ENCODE measurements at places on chromosomes 6 and 20. TPM values are rescaled to one million over a fixed set of nuclear protein-coding genes. Genes with fewer than 3 reads are reported as not detected.

DNA sequence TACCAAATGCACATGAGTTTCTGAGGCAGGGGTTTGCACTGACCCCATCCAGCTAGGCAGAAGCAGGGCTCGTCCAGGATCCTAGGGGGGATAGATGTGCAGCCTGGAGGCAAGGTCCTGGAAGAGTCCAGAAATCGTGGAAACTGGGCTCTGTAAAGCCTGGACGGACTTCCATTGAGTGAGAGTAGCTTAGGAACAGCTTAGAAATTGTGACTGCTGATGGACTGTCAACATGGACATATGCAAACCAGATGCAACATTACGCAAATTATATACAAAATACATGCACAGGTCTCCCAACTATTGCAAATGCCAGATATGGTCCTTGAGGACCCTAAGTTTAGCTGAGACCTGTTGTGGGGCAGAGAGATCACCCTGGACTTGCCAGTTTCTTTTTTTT is 4.8 kb upstream of the EMILIN3 start:
- DNase-seq, result no peak

DNA sequence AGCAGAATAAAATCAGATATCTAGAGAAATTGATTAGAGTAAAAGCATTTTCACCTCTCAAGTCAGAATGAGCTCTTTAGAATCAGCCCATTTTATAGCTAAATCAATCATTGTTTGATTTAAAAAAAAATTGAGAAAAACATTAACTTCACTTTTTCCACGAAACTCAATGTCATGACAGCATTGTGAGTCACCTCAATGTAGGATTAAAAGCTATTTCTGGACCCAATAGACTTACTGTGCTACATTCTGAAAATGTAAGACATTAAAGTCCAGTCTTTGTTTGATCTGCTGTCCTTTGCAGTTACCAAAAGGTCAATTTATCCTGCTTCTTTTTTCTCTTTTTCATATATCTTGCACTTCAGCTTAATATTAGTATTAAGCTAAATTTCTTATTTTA is 519.4 kb upstream of the ZNF337 start:
- DNase-seq, result no peak

GRCh38 chr6:169763308-169763707 is 11.9 kb downstream of the ERMARD start:
- DNase-seq, result no peak

DNA sequence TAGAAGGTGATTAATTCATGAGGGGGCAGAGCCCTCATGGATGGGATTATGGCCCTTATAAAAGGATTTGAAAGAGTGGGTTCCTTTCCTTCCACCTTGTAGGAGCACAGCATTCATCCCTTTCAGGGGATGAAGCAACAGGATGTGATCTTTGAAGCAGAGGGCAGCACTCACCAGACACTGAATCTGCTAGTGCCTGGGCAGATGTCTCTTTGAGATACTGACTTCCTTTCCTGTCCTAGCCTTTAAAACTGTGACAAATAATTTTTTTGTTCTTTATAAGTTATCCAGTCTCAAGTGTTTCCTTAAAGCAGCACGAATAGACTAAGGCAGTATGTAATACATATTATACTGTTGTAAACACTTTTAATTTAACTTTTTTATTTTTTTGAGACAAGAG is 538.6 kb upstream of the RNF217 start:
- DNase-seq, result no peak

DNA sequence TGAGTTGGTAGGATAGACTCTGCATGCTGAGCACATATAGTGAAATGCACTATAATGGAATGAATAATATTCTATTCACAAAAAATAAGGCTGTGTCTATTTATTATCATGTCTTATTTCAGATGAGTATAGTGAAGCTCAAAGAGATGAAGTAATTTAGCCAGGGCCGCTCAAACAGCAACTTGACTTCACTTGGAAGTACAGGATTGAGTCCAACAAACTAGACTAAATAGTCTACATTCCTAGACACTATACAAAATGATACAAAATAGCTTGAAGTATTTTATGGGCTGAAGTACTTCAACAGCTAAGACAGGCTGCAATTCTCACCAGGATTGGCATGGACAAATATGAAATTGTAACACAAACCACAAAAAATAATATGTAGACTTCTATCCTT is 144.5 kb upstream of the DST start:
- no peak for DNase-seq

Gene HIVEP1
- 31.7 TPM for total RNA-seq

Gene EPPIN
- total RNA-seq, result not detected

DNA sequence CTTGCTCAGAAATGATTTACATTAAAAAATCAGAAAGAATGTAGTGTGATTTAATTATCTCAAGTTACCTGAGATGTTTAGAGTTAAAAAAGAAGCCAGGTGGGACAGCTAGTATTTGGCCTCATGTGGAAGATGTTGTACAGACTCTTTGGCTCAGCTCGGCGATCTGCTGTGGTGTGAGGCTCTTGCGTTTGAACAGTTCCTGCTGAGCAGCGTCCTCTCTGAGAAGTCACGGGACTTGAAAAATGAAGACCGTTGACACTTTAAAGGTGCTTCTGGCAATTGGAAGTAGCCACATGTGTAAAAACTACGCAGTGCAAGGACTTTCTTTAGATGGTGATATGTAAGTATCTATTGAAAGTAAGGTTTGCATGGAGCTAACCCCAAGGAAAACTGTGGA is 169.0 kb downstream of the BACH2 start:
- DNase-seq, result no peak

Gene ANKEF1
- 9.0 TPM for total RNA-seq

GRCh38 chr6:127963495-127963894 is 62.6 kb upstream of the THEMIS start:
- DNase-seq, result no peak

Gene FUCA2
- 9.7 TPM for total RNA-seq

GRCh38 chr6:165841153-165841558 is 178.1 kb upstream of the PDE10A start:
- DNase-seq, result no peak

- no peak for DNase-seq
Observed at GRCh38 chr20:43925801-43926200, 11.1 kb downstream of the TOX2 start.

DNA sequence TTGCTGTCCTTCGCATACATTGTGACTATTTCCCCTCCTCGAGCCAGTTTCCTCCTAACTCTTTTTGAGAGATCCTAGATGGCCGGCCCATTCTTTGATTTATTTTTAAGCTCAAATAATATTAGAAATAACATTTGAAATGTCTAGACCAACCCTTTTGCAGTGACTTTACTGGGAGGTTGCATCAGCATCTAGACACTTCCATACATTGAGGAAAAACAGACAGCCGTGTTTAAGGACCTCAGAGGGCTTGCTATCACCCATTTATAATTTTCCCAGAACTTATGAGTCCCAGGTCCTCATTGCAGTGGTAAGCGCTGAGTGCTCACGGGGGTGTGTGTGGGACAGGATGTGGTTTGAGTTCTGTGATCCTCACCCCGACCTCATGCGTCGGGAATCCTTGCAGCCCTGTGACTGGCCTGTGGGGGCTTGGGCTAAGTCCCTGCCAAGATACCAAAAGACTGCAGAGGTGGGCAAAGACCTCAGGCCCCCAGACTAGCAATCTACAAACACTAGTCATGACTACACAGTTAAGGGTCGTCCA is at the start of gene GPX5:
Gene GPX5, plus strand, starts transcription at position 386 of the 544 bp plus-strand sequence. Its CDS starts 133 bp downstream, at position 519.
- DNase-seq, result no peak

Gene FOXC1
- 125 TPM for total RNA-seq

DNA sequence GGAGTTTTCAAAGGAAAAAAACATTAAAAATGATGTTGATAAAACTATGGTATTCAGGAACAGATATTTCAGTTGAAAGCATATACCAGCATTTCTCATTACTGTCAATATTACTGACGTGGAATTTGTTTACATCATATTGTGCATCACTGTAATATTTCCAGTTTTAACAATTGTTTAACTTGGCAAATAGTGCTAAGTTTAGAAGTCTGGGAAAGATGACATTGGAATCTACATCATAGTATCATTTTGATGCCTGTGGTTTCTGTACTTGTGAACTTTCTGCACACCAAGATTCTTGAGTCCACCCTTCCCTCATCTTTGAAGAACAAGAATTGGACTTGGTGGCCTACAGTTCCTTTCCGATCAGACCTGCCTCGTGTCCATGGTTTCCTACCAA is 98.1 kb downstream of the RALGAPA2 start:
- no peak for DNase-seq

GRCh38 chr6:146429831-146430230 is 113.8 kb upstream of the RAB32 start:
- DNase-seq, result no peak

All from ascending aorta (tissue), 2 donors.